ENCODE measurements at places on chromosomes 3 and 15.

DNA sequence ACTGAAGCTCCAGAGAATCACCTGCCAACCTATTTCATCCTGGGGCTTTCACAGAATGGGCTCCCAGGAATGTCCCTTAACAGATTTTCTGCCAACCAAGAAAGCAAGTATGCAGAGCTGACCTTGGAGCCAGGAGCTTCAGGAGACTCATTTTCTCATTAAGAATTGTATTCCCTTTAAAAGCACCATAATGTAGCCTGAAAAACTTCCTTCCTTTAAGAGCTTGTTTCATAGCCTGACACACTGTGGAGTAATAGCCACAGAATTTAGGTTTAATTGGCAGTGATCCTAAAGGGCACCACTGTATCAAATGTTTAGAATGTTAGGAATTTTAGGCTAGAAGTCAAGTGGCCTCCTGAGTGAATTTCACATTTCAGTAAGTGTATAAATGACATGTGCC, 309.8 kb downstream of the GBE1 start:
- DNase-seq: no peak

GRCh38 chr3:165225604-165226003, 29.4 kb upstream of the SLITRK3 start:
- no peak for DNase-seq

DNA sequence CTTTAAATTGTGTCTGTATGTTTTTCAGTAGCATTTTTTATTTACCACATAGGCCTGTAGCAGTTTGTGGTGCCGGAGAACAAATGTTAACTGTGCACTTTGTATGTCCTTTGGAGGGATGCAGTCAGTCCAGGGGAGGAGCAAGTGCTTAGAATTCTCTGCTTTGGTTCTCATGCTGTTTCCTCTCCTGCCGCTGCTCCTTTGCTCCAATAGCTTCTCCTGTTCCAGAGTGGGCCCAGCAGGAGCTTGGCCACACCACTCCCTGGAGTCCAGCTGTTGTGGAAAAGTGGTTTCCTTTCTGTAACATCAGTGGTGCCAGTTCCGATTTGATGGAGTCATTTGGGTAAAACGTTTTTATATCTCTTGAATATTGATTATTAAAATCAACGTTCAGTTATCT, 16.6 kb downstream of the TICRR start:
- no peak for DNase-seq

DNA sequence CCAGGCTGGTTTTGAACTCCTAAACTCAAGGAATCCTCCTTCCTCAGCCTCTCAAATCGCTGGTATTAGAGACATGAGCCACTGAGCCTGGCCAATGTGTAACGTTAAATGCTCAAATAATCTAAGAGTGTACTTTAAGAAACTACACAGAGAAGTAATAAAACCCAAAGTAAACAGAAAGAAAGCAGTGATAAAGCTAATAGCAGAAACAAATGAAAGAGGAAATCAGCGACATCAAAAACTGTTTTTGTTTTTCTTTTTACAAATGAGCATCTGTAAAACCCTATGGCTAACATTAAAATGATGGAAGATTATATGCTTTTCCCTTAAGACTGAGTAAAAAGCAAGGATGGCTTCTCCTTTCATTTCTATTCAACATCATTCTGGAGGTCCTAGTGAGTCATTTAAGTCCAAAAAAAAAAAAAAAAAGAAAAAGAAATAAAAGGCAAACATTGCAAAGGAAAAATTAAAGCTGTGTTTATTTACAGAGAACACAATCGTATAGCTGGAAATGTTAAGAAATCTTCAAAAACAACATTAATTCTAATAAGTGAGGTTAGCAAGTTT, 36.8 kb upstream of the FNDC3B start:
- no peak for DNase-seq

GRCh38 chr3:102163039-102163817, 271.6 kb upstream of the ZPLD1 start:
- DNase-seq: no peak
